Non-pigmented ciliary epithelial cell (primary cell): ENCODE measurements at places on chromosomes 13 and 19.

DNA sequence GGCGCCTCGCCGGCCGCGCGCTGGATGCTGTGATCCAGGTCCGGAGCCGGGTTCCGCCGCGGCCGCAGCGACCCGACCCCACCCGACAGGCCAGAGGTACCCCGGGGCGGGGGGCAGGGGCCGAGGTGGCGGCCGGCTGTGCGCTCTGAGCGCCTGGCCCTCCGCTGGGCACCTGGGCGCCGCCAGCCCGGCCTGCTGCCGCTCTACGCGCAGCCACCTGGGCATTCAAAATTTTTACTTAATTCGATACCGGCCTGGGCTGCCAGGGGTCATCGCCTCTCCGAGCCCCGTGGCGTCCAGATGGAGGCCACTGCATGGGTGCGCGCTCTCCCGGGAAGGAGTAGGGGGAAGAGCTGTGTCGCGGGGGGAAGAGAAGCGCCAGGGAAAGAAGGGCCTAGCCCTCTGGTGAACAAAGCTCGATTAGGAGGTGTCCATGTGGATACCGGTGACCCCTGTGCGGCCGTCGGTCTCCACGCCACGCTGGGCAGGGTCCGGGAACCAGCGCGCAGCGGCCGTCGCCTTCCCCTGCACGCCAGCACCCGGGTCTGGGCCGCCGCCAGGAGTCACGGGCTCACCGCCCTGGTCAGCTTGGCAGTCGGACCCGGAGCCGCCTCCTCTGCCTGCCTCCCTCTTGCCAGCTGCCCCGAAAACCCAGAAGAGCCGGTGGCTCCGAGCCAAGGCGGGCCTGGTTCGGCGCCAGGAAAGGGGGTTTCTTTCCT lies 666 bp downstream of the BIVM start:
- DNase-seq = no peak

DNA sequence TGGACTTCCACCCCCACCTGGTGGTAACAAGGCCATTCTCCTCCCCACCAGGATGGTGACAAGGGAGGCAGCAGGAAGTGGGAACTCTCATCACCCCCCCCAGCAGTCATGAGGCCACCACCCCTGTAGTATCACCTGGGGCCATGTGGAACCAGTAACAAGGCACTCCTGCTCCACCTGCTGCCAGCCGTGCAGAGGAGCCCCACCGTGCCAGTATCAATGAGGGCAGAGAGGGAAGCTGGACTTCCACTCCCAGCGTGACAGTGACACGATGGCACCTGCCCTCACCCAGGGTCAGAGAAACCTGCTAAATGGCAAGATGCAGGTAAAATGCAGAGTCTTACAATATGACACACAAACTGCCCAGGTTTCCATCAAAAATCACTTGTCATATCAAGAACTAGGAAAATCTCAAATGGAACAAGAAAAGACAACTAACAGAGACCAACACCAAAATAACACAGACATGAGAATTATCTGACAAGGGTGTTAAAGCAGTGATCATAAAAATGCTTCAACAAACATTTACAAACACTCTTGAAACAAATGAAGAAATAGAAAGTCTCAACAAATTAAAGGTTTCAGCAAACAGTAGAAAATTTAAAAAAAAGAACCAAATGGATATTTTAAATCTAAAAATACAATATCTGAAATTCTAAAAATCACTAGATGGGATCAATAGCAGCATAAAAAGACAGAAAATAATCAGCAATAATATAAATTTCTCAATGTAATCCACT lies 9.1 kb upstream of the SPACA7 start:
- DNase-seq = no peak

GRCh38 chr19:5993648-5994358 lies 15.9 kb upstream of the RANBP3 start:
- DNase-seq = no peak

DNA sequence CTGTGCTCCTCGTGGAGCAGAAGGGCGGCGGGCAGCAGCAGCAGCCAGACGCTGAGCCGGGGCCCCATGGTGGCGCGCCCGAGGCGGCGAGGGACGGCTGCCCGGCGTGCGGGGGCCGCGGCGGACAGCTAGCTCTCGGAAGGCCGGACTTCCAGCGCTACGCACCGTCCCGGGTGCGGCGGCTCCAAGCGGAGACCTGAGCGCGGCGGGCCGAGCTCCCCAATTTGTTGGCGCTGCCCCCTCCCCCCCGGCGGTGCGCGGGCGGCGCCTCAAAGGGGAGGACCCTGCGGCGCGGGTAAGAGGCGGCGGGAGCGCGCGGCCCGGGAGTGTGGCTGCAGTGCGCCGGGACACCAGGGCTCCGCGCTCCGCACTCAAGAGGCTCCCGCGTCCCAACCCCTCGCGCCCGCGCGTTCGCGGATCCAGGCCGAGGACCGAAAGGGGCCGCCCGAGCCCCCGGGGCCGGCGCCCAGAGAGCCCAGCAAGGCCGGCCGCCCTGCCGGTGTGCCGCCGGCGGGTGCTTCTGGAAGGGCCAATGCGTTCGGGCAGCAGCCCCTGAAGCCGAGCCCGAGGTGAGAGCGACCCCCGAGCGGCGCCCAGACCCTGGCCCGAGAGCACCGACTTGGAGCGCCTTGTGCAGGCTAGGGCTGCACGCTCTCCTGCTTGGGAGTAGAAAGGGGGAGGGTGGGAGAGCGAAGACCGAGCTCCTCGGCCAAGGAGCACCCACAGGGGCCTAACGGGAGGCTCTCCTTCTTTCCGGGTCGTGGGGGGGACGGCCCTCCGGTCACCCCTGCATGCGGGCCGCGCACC lies at the start of the genes COL4A1 and COL4A2:
Gene COL4A1 (minus strand): TSS at position 198 of the 807 bp plus-strand sequence. CDS start 130 bp downstream, at position 68.
Gene COL4A2 (plus strand): TSS at position 325 of the 807 bp plus-strand sequence. CDS start 620 bp downstream, outside the sequence.
- DNase-seq = no peak

- no peak for DNase-seq
These were observed 93.7 kb downstream of the NLRP12 start for GRCh38 chr19:53730391-53730790.

DNA sequence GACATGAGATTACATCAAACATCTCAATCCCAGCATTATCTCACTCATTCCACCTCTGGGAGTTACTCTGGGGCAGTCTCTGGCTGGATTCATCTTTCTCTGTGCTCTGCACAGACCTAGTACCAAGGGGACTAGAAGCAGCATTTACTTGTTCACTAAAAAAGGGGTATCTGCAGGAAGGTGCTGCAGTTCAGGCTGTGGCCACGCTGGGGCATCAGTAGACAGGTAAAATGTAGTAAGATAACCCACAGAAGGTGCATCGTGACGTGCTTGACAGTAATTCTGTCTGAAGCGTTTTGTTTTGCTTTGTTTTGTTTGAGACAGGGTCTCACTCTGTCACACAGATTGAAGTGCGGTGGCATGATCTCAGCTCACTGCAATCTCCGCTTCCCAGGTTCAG lies 29.3 kb downstream of the ZNF564 start:
- no peak for DNase-seq

DNA sequence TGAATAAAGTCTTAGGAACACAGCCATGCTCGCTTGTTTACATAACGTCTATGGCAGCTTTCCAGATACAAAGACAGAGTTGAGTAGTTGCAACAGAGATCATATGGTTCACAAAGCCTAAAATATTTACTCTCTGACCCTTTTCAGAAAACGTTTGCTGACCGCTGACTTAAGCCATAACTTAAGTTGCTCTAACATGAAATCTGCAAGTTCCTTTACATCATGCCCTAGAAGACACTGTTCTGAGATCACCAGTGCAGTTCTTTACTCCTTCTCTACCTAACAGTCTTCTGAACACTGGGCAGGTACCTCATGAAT lies 166.4 kb downstream of the DCLK1 start:
- no peak for DNase-seq

DNA sequence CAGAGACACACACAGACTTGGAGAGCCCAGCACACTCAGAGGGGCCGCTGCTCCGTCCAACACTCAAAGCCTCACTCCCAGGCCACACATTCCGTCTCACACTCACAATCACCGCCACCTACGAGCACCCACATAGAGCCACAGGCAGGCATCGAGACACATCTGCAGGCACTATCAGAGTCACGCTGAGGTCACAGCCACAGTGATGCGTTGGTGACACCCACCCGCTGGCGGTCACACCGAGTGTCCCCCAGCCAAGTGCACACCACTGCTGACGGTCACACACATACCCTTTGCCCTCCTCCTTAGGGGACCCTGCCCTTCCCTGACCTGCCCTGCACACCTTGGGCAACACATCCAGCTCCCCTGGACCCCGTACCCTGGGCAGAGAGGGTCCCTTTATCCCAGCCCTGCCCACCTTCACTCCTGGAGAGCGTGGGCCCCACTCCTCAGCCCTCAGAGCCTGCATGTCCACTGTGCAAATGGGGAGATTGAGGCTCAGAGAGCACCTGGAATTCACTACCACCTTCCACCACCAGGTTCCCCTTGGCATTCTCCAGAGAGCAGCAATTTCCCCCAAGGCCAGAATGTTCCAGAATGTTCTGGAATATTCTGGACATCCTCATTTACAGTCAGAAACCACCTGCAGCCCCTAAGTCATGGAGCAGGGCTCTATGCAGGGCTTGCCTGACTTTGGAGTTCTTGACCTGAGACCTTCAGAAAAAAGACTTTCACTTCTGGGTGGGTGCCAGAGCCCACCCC lies 5.4 kb downstream of the FUT5 start:
- no peak for DNase-seq

DNA sequence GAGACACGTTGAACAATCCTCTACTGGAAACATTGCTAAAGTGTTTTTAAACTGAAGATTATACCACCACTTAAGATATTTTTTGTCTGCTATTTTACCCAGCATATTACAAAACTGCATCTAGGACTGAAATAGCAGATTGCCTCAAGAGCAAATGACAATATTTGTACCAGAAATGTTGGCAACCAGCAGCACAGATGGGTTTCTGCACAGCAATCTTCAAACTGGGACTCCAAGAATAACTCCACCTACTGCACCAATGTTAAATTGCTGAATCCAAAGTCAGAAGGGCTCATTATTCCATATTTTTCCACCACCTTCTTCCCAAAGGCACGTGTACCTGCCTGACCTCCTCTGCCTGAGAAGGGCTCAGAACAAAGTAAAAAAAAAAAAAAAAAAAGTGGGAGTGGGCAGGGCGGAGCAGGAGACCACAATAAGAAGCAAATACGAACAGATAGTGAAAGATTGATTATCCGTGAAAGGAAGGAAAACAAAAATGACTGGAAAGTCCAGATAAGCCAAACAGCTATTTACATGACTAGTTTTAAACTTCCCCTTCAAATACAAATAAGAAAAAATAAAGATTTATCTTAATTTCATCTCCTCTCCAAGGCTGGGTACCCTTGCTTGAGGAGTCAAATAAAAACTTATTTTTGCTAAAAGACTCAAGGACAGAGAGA lies 79.4 kb downstream of the FOXO1 start:
- no peak for DNase-seq

GRCh38 chr19:3420244-3420755 lies 53.9 kb downstream of the NFIC start:
- no peak for DNase-seq

DNA sequence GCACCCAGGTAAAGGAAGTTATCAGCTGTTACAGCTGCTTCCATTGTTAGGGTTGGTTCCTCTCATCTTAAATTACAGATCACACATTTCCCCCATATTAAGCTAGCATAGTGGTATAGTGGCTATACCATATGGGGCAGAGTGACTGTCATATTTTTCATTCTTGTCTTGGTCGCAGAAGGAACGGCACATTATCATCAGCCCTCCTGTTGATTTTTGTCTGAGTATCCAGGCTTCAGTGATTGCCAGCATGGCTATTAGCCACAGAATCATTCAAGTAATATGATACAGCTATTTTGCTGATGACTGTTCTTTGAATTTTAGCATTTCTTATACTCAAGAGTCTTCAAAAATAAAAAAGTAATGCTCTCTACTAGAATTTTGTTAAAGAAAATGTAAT lies 240.9 kb downstream of the LIG4 start:
- no peak for DNase-seq

GRCh38 chr13:59459972-59460371 lies 703.8 kb downstream of the DIAPH3 start:
- no peak for DNase-seq

GRCh38 chr13:40981949-40982348 lies 37.2 kb downstream of the ELF1 start:
- no peak for DNase-seq

DNA sequence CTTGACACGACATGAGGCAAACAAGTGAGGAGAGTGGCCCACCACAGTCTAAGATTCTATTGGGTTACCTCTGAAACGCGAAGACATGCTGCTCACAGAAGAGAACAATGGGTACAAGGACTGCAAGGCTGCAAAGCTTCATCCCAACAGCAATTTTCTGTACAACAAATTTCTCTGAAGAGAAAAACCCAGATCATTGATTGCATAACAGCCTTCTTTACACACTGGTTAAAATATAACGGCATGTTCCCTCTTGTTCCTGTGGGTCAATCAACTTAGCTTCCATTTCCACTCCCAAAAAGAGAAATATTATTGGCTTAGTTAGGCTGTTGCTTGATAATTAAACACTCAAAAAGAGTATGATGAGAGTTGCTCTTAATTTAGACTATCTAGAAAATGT lies at the start of gene CPB2:
Gene CPB2 (minus strand): TSS at position 166 of the 400 bp plus-strand sequence. CDS start 24 bp downstream, at position 142.
- no peak for DNase-seq

DNA sequence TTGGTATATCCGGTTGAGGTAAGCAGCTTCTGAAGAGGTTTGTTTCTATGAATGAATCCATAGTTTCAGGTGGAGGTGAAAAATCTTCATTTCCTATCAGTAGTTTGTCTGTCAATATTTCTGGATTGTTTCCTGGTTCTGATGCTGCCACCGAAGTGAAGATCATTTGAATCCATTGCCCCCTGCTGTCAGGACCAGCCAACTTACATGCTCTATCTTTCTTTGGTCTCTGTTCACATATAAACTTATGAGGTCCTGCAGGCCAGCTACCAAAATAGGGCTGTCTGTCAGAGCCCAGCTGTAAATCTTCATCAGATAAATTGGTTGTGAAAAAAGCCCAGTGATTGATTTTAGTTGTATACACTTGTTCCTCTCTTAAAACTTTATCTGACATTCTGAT lies 15.2 kb upstream of the N4BP2L1 start:
- no peak for DNase-seq

- no peak for DNase-seq
These were observed 1585.4 kb downstream of the EFNB2 start for GRCh38 chr13:104949840-104950740.

DNA sequence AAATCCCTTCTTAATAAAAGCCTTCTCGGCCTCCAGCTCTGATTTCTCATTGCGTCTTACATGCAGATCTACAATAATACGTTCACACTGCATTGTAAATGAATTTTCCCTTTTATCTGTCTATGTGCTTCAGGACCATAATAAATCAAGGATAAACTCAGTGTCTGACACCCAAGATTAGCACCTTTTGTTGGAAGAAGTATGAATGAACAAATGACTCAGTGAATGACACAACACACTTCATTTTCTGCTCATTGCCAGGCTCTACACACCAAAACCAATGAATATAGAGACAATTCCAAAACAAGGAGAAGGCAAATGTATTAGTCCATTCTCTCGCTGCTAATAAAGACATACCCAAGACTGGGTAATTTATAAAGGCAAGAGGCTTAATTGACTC lies 1224.4 kb downstream of the EFNB2 start:
- DNase-seq = no peak

DNA sequence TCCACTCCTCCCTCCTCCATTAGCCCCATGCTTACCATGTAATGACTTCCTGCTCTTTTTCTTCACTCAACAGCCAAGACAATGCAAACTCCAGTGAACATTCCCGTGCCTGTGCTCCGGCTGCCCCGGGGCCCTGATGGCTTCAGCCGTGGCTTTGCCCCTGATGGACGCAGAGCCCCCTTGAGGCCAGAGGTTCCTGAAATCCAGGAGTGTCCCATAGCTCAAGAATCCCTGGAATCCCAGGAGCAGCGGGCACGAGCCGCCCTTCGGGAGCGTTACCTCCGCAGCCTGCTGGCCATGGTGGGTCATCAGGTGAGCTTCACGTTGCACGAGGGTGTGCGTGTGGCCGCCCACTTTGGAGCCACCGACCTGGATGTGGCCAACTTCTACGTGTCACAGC lies 2.9 kb upstream of the PPP1R37 start:
- DNase-seq = no peak
